Activated CD8-positive, alpha-beta memory T cell treated with anti-CD3 and anti-CD28 coated beads for 48 hours (primary cell): ENCODE measurements at places on chromosomes 6 and 20.

GRCh38 chr6:11685481-11686093 is 93.0 kb downstream of the ADTRP start:
- DNase-seq, result no peak

DNA sequence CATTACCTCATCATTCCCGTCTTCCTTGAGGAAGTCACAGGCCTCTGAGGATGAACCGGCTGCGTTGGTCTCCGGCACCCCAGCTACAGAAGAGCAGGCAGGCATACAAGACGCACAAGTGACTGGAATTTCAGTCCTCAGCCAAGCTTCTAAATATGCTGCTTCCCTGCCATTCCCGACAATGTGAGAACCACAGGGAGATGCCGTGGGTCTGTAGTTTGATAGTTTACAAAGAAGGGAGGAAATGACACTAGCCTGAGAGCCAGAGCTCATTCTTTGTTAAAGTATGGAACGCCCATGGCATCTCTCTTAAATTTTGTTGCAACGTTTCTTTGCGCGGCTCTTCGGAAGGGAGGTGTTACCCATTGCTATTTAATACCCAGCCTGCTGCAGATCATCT is 25.7 kb downstream of the HEBP2 start:
- no peak for DNase-seq

DNA sequence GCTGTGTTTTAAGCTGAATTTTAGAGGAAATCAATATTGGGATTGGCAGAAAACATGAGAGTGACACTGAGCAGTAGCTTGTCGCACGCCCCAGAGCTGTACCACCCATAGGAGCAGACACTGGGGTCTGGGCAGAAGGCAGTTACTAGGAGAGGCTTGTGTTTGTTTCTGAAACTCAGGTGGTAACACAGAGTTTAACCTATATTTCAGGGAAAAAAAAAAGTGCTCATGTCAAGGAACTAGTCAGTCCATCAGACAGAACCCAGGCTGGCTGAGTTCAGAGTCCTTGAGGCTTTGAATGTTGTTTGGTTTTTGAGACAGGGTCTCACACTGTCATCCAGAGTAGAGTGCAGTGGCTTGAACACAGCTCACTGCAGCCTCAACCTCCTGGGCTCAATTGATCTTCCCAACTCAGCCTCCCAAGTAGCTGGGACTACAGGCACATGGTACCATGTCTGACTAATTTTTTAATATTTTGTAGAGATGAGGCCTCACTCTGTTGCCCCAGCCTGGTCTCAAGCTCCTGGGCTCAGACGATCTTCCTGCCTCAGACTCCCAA is 6.6 kb downstream of the SLC22A1 start:
- no peak for DNase-seq

DNA sequence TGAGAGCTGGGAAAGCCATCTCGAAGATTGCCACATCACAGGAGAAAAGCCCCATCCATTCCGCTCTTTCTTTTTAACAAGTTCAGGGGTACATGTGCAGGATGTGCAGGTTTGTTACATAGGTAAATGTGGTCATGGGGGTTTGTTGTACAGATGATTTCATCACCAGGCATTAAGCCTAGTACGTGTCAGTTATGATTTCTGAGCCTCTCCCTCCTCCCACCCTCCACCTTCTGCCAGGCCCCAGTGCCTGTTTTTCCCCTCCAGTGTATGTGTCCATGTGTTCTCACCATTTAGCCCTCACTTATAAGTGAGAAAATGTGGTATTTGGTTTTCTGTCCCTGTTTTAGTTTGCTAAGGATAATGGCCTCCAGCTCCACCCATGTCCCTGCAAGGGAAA is 566.5 kb upstream of the AGPAT4 start:
- DNase-seq, result no peak

DNA sequence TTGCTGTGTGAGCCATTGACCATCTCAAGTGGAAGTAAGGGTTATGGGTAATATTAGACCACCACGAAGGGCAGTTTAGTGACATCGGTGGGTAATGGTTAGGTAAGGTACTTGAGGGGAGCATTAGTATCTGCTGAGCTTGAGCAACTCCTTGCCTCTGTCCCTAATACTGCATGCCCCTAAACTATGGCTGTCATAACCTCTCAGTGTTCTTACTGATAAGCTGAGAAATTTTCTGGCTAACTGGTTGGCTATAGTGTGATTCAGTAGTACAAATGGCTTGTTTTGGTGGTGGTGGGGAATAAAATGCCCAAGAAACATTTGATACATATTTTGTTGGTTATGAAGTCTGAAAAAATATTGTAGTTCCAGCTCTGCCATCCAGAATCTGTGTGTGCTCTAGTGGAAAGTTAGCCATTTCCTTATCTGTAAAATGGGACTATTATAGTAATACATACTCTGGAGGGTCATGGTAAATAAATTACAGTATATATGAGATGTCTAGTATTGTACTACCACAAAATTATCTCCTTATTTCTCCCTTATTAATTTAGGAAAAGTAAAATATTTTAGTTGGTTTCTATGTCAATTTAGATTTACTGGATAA is 113.1 kb downstream of the NCOA3 start:
- DNase-seq, result no peak
